GM12891 (cell line): ENCODE measurements at places on chromosomes 1 and 21.

- no peak for DNase-seq
Measured at GRCh38 chr1:5865774-5866173, 126.5 kb downstream of the NPHP4 start.

DNA sequence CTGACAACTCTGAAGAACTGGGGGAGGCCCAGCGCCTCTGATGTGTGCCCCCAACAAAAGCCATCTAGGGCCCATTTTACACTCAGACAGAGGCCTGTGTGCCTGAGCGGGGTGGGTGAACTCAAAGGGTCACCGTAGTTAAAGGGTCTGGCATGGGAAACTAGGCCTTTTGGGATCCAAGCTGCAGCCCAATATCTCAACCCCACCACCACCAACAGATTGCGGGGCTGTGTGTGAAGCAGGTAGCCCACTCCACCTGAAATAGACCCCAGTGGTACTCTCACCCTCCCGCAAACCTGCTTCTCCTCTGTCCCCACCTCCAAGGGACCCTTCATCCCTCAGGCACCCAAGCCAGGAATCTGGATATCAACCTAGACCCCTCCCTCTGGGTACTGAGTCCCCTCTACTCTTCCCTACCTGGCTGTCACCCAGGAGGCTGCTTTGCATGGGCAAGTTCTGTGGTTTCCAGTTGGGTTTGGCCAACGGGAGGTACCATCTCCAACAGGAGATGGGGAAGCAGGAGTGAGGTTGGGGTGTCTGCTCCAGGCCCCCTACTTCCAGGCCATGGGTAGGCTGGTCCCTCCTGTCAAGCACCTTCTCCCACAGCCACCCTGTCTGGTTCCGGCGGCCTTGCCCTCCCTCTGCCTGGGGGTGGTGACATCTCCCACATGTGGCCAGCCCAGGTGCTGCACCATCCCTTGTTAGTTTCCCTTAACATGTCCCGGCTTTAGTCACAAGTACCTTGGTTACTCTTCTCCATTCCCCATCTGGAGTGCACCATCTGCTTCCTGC is 35.2 kb upstream of the LRP8 start:
- no peak for DNase-seq

GRCh38 chr1:161001525-161001924 is 19.4 kb downstream of the F11R start:
- no peak for DNase-seq

GRCh38 chr1:157497284-157497683 is 55.0 kb downstream of the FCRL5 start:
- DNase-seq: no peak

DNA sequence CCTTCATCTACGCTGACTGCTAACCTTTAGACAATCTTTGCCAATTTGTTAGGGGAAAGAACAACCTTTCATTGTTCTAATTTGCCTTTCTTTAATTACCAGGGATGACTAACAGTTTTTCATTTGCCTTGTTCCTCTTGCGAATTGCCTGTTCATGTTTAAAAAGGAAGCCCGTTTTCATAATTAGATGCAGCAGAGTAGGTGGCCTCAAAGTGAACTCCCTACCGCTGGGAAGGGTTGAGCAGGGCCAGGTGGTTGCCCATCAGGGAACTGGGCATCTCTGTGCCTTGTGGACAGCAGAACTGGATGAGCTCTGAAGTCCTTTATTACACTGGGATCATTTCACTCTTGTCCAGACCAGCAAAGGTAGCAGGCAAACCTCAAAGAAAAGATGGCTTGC is 59.0 kb downstream of the HIVEP3 start:
- no peak for DNase-seq

- DNase-seq: no peak
Measured at GRCh38 chr1:33005117-33005837, 31.4 kb downstream of the AK2 start.
